ENCODE measurements at places on chromosomes 6 and 20.

DNA sequence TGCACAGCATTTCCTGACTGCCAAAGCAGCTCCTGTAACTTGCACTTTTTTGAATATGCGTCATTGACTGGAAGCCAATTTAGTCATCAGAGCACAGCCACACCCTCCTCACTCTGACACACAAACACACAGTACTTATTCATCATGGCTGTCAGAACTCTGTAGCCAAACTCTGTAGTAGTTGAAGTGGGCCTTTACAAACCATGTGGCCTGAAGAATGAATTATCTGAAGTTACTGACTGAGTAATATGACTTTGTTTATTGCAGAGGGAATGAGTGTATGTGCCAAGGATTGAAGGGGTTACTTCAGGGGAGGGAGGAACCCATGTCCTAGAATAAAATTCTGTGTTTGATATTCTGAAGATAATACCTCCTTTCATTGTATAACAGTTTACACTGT lies 102.7 kb downstream of the FIG4 start:
- DNase-seq = peak; percentile 39

DNA sequence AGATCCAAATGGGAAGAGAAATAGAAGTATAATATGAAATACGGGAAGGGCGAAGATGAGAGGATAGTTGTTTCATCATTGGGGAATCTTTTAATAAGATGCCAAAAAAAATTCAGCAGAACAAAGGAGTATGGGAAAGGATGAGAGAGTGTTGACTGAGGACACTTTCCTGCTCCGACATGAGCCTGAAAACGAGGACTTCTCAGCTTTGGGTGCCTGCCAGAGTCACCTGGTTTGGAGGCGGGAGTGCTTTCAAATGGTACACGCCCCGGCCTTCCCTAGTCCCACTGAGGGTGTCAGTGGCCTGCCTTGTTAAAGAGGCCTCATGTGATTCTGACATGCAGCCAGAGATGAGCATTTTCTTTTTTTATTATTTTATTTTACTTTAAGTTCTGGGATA lies 250.9 kb downstream of the ANKRD60 start:
- DNase-seq = peak; percentile 31

GRCh38 chr20:12353842-12354241 lies 436.1 kb downstream of the BTBD3 start:
- no peak for DNase-seq

GRCh38 chr6:143536866-143537691 lies 25.6 kb upstream of the FUCA2 start:
- DNase-seq = peak; percentile 24

- no peak for DNase-seq
Observed at GRCh38 chr20:23285536-23285935, 65.1 kb upstream of the NXT1 start.

GRCh38 chr6:98272060-98272459 lies 562.3 kb upstream of the POU3F2 start:
- DNase-seq = no peak

GRCh38 chr6:7161845-7162244 lies 54.1 kb downstream of the RREB1 start:
- no peak for DNase-seq

DNA sequence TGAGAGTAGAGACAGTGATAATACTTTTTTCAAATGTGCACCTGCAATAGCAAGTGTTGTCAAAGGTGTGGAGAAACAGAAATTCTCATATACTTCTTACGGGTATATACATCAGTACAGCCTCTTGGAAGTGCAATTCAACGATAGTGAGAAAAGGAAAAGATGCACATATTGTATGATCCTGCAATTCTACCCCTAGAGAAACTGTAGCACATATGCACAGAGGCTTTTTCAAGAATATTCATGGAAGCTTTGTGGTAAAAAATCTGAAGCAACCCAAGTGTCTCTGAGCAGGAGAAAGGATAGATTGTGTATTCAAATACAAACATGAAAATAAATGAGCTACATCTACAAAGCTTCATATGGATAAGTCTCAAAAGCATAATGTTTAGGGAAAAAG lies 94.7 kb upstream of the PREP start:
- DNase-seq = no peak

DNA sequence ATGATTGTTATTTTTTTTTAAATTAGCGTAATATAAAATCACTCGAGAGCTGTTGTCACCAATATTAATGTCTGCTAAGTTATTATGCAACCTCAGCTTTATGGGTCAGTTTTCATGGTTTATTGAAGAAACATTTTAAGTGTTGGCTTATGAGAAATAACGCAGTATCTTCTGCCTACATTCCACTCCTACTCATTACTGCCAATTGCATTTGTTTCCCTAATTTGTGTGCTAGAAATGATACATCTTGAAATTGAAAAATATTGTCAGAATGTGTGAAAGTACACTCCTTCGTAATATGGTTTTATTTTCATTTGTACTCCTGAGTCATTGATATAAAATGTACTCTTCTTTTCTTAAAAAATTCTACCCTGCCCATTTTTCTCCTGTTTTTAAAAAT lies 333.3 kb upstream of the HSF2 start:
- no peak for DNase-seq

GRCh38 chr6:150723857-150724256 lies 124.2 kb downstream of the PLEKHG1 start:
- no peak for DNase-seq

- DNase-seq = no peak
Observed at GRCh38 chr6:34145161-34146020, 496 bp downstream of the GRM4 start.

DNA sequence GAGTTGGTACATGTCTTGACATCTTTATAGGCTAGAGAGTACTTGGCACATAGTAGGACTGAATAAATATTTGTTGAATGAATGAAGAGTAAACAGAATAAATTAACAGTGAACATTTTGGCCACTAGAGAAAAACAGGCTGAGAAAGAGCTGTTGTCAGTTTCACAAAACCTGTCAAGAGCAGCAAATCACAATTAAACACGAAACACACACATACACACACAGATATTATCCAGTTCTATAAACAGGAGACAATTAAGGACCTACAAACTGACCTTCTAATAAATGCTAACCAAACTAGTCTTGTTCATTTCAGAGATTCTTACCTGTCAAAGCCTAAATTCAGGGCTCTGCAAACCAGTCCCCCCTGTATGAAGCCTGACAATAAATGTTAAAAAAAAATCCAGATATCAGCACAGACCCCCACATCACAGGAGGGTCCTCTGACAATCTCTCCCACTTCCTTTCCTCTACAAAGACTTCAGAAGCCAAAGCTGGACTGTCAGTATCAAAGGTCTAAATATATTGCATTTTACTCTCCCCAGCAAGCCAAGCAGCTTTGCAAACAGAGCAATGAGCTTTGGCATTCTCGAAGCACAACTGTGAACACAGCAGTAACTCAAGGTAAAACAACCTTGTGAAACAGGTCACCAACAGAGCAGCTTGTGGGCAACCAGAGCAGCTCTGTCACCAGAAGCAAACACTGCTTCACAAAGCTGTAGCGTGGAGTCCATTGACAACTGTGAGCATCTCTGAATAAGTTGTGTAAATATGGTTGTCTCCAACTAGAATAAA lies 229.9 kb downstream of the TBXT start:
- DNase-seq = no peak

DNA sequence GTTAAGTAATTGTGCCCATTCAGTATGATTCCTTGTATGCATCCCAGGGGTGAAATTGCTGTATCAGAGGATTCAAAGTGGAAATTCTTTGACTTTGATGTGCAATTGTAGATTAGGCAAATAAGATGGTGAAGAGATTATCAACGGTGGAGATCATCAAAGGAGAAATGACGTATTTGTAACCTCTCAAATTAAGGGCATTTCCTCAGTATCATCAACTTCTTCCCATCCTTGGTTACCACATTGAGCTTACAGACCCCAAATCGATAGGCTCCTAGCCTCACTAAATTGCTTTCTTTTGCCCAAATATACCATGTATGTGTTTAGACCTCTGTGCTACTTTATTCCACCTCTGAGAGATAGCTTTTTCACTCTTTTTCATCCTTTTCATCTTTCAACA lies 213.1 kb upstream of the ZFP64 start:
- no peak for DNase-seq

DNA sequence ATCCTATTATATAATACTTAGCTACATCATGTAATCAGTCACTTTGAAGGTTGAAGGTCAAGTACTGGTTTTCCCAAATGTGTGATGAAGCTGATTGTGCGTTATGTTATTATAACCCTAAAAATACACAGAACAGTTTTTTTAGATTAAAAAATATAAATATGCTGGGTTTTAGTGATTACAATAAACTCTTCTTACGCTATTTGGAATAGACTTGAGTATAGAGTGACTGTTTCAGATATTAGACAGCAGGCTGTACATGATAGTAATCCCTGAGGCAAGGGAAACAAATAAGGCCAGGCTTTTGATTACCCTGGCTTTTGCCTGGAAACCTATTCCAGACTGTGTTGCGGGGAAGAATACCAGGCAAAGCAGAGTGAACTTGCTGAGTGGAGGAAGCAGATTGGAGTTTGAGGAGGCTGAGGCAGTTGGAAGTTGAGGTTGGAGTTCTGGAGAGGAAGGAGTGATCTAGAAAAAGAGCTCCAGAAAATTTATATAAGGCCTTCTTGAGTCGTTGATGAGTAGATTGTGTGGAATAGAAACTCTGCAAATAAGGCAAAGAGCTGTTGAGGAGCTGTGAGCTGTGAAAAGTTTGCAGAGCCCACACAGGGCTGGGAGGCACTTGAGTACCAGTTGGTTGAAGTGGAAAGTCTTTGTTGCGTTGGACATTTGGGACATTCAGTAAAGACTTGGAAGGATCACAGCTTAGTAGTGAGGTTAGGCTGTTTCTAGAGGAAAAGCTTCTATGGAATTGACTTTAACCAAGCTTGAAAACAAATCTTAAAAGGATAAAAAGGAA lies 26.4 kb downstream of the MAP3K4 start:
- no peak for DNase-seq

- DNase-seq = peak; percentile 32
Observed at GRCh38 chr6:4647414-4648365, 128.5 kb upstream of the CDYL start.

DNA sequence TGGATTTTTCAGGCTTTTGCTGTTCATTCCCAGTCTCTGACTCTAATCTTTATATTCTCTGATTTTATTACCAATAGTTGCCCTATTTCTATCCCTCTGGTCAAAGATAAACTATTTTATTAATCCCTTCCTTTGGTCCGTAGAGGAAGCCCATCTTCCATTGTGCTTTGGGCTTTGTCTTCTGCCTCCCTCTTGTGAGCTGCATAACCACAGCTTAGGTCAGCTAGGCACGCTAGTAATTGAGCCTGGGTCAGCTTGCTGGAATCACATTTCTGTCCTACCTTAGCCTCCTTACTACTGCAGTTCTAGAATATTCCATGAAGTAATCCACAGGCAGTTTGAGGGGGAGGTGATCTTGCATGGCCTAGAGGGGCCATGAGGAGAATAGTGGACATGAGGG lies 49.4 kb downstream of the TRMT11 start:
- DNase-seq = no peak

- DNase-seq = no peak
Observed at GRCh38 chr6:141809901-141810300, 322.8 kb upstream of the GJE1 start.

GRCh38 chr6:44386364-44386928 lies 1.1 kb upstream of the CDC5L start:
- peak; percentile 46 for DNase-seq

GRCh38 chr20:4666001-4666479 lies 55.7 kb upstream of the PRND start:
- DNase-seq = no peak

DNA sequence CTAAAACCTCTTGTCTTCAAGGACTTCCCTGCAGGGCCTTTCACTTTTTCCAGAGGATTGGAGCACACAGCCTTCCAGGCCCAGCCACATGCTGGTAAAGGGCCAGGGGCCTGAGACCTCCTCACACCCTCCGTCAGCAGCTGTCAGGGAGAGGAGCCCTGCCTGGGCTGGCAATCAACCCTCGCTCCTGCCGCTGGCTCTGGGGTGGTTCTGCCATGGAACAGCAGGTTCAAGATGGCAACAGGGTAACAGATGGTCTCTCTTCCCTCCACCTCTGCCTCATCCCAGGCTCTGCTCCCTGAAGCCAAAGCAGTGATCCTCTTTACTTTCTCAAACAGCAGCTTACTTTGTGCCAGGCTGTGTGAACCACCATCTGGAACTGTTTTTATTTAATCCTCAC lies 23.8 kb downstream of the PCNA start:
- DNase-seq = no peak

DNA sequence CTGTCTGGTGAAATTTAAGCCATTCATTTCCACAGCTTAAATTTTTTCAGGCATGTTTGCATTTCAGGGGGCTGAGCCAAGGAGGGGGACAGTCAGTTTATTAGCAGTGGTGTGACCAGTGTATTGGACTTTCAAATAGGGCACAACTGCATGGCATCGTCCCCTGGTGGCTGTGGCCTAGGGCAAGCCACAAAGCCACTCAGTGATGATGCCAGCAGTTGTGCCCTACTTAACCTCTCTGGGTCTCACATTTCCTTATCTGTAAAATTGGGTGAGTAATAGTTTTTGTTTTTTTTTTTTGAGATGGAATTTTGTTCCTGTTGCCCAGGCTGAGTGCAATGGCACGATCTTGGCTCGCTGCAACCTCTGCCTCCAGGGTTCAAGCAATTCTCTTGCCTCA lies 48.0 kb downstream of the CDC5L start:
- no peak for DNase-seq

DNA sequence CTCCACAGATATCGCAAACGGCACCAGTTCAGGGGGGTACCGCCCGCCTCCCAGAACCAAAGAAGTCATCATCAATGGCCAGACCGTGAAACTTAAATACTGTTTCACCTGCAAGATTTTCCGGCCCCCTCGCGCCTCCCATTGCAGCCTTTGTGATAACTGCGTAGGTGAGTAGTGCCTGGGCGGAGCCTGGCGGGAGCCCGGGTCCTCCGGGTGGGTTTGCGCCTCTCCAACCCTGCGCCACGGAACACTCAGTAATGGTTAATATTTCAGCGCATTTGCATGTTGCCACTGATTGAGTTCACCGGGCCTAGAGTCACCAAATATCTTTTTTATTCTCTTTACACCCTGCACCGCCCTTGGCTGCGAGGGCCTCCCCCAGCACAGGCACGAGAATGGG lies 212.0 kb downstream of the ZDHHC14 start:
- no peak for DNase-seq

- no peak for DNase-seq
Observed at GRCh38 chr20:25006431-25007167, 14.0 kb upstream of the APMAP start.

Data from tibial nerve (tissue), 4 donors.